ENCODE measurements at places on chromosomes 12 and 14.
A peak's percentile ranks its signal among the peaks of the same experiment; 100 is the strongest.

- no peak for DNase-seq
Measured at GRCh38 chr12:109020796-109021380, at the start of gene SVOP. Gene SVOP (minus strand): TSS chr12:109021068. CDS start chr12:109020868, 200 bp downstream.

GRCh38 chr12:43551971-43552559, at the start of gene ADAMTS20:
Gene ADAMTS20 (minus strand): TSS chr12:43552203. CDS start chr12:43551921, 282 bp downstream.
- no peak for DNase-seq

- no peak for DNase-seq
Measured at GRCh38 chr12:58066296-58066695, 124.9 kb downstream of the ATP23 start.

DNA sequence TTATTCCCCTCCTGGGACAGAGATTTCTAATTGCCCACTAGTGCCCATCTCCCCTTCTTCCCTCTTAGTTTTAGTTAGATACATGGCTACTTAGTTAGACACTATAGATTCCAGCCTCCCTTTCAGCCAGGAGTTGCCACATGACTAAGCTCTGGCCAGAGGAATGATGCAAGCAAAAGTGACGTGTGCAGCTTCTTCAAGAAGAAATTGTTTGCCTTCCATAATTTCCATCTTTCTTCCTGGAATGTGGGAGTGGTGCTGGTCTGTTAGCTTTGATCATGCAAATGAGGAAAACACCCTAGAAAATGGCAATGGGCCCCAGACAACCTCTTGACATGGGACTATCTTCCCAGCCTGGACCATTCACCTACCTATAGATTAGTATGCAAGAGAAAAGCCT, 21.4 kb downstream of the CCDC177 start:
- no peak for DNase-seq

DNA sequence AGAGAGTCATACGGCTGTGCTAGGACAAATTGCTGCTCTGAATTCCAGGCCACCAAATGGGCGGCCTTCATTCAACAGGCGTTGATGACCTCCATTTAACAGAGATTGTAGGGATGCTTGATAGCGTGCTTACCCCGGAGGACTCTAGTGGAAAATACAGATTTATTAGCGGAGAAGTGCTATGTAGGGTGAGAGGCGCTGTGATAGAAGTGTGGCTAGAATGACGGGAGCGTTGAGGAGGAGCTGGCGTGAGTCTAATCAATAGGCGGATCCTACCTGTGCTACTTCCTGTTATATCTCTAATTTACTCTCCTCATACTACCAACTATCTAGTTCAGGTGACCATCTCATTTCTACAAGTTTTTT, 668 bp downstream of the MRPS35 start:
- peak; percentile 3 for DNase-seq

DNA sequence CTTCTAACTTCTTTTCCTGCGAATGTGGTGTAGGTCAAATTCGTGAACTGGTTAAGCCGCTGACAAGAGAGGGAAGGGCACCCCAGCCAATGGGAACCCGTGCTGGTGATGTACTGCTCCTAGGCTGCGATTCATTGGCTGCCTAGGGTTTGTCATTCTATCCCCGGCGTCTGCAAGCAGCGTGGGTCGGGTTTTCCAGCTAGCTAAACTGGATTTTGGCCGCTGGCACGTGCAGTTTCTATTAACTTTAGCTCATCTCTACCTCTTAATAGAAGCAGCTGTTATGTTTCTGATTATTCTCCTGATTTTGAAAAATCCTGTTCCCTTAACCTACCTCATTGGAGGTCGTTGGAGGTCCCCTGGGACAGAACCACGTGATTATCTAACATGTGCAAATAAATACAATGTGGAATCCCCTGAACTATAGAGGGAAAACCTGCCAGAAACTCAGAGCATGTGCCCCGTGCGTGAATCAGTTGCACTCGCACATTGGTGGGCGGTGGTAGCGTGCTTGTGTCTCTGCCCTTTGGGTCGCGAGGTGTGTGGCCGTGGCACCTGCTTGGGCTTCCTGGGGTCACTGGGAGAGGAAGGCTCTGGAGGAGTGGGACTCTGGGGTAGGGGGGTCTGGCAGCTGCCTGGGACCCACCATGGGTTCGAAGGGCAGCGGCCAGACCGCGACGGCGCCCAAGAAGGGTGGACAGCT, 876 bp upstream of the PPM1A start:
- peak; percentile 63 for DNase-seq

GRCh38 chr12:54700301-54700700, 52.1 kb upstream of the DCD start:
- no peak for DNase-seq

DNA sequence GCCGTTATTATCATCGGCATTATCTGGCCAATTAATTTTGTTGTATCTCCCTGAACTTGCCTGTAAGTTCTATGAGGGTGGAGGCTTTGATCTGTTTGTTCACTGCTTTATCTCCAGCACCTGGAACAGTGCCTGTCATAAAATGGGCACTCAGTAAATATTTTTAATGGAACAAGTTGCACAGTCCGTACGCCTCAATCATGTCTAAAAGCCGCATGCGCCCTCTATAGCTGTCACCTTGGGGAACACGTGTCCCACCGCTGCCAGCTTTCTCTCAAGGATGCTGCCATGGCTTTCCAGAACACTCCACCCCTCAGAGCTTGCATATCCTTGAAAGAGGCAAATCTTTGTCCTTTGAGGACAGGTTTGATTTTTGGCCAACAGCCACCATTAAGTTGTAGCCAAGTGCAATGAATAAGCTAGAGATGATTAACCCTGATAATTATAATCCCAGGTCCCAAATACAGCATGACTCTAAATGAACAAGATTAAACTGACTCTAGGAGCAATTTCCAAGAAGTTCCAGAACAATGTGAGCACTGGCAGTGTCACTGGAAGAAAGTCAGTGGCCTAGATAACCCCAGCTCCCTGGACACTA, 55.1 kb downstream of the ERH start:
- no peak for DNase-seq

DNA sequence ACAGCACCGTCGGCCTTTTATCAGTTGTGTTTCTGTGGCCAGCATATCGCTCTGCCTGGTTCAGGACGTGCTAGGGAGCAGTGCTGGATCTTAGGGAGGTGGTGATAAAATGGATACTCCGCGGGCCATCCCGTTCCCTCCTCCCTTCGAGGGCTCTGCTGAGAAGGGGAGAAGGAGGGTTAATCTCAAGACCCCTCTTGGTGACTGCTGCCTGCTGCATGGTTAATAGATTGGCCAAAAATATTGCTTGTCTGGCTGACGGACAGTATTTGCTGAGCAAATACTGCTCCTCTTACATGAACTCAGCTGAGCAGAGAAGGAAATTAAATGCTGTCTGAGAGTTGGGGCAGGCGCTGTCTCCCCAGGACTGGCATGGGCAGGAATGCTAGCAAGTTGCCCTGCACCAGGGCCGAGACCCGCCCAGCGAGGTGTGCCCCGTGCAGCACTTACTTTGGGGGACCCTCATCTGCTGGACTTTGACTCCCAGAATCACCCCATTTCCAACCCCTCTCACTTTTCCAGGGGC, 1.2 kb downstream of the FBRSL1 start:
- DNase-seq: no peak

GRCh38 chr14:97713023-97713422, 915.8 kb downstream of the VRK1 start:
- DNase-seq: no peak

- no peak for DNase-seq
Measured at GRCh38 chr12:57604992-57605810, 577 bp downstream of the DTX3 start.

Measured in GM19239 (cell line).